ENCODE measurements at places on chromosomes 5 and 9. TPM values are rescaled to one million over a fixed set of nuclear protein-coding genes. Genes with fewer than 3 reads are reported as not detected.

FOXD4L5 gene
- not detected for total RNA-seq

GNA14 gene
- not detected for total RNA-seq

FAM163B gene
- total RNA-seq: not detected

SMAD5 gene
- 58.8 TPM for total RNA-seq

CXXC5 gene
- total RNA-seq: 162 TPM

FOXD4L4 gene
- not detected for total RNA-seq

RUFY1 gene
- total RNA-seq: 124 TPM

PAPPA gene
- total RNA-seq: 0.02 TPM

TUSC1 gene
- total RNA-seq: 31.2 TPM

HEMGN gene
- 0.14 TPM for total RNA-seq

SMIM32 gene
- not detected for total RNA-seq

PAX5 gene
- 0.03 TPM for total RNA-seq

NMUR2 gene
- total RNA-seq: not detected

CD74 gene
- total RNA-seq: not detected

CDC25C gene
- 25.4 TPM for total RNA-seq

OGN gene
- total RNA-seq: not detected

SLC46A2 gene
- not detected for total RNA-seq

Measured in A172 (cell line).